Right atrium auricular region (tissue), 2 donors: ENCODE measurements at places on chromosomes 2 and 18. TPM values are rescaled to one million over a fixed set of nuclear protein-coding genes. Genes with fewer than 3 reads are reported as not detected.

DNA sequence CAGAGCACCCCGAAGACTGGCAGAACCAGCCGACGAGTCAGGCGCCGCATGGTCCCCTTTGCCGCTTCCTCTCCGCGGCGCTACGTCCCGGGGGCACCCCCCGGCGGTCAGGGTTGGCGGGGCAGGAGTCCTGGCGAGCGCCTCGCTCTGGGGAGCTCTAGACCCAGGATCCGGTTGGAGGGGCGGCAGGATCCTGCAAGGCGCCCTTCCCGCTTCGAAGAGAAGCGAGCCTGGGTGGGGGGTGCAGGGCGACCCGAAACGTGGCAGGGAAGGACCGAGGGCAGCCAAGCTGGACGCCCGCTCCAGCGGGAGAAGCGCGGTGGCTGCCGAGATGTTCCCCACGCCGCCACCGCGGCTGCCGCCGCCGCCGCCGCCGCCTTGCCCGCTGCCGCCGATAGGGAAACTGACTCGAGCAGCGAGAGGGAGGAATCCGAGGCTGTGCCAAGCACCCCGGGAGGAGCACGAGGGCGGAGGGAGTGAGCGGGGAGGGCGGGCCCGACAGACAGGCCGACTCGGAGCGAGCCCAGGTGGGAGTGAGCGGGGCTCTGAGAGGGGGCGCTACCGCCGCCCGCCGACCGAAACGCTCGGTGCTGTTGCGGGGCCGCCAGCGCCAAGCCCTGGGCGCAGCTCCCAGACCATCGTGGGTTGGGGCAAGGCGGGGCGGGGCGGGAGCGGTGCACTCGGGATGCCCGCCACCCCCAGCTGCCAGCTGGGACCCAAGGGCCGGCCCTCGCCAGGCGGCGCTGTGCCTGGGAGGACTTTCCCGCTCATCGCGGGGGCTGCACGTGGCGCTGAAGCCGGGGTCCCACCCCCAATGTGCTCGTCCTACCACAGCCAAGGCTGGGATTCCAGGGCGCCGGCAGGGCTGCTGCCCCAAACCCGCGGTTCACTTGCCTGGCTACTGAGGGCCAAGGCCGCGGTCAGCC is at the start of gene GALNT14:
GALNT14 (minus strand) TSS at position 404 of the 926 bp plus-strand sequence; CDS start at position 50, 354 bp downstream.
- peak; percentile 43 for DNase-seq

Gene IL36RN
- total RNA-seq, result not detected

Gene ACSL3
- total RNA-seq, result 35.7 TPM

GRCh38 chr2:102235491-102235890 is 48.7 kb downstream of the IL1RL2 start:
- no peak for DNase-seq

GRCh38 chr2:141582213-141582612 is 548.6 kb downstream of the LRP1B start:
- no peak for DNase-seq

- DNase-seq, result no peak
Measured at GRCh38 chr2:153109793-153110192, 368.8 kb downstream of the RPRM start.

GRCh38 chr2:10482460-10482859 is 34.3 kb upstream of the ODC1 start:
- no peak for DNase-seq

DNA sequence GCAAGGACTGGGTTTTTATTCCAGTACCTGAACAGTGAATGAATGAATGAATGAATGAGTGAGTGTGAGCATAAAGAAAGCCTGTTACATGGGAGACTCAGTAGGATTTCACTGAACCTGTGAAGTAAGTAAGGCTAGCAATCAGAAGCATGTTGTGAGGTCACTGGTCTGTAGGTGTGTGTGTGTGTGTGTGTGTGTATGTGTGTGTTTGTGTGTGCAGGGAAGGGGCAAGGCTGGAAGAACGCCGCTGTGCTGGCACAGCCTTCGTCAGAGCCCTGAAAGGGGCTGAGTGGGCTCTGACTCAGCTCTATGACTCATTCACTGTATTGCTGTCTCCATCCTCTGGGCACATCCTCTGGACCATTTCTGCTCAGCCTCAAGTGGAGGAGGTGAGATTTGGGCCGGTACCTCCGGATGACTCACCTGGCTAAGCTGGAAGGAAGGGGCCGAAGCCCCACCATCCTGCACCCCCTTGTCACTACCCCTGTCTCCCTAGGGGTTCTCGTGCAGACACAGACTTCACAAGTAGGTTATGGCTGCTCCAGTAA is 51.4 kb upstream of the MRPL33 start:
- no peak for DNase-seq

Gene EVX2
- not detected for total RNA-seq

Gene TRIM43B
- total RNA-seq, result not detected

DNA sequence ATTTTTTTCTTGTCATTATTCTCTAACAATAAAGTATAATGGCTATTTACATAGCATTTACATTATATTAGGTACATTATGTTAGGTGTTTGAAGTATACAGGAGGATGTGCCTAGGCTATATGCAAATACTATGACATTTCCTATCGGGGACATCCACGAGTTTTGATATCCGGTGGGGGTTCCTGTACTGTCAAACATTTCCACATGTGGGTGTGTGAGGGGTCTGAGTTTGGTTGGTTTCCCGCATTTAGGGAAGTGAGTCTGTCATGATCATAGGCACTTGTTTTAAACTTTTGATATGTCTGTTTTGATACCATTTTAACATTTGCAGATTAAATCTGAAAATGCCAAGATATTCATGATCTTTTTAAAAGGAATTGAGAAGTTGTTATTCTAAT is 76.0 kb downstream of the CEP192 start:
- no peak for DNase-seq

Gene DRC1
- not detected for total RNA-seq

DNA sequence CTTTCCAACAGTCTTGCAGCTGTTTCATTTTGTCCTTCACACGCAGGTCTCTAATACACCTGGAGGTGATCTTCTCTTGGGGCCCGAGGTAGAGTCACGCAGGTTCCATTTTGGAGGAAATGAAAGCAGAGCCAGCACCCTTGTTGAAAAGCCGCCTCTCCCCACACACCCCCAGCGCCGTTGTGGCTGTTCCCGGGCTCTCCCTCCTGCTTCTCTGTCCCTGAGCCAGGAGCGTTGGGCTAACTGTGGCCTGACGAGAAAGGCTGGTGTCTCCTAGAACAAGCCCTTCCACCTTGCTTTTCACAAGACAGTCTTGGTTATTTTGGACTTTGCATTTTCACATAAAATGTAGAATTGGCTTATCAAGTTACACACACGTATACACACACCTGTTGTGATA is 16.3 kb downstream of the SNED1 start:
- DNase-seq, result peak; percentile 23

GRCh38 chr18:9743200-9744016 is 35.3 kb downstream of the RAB31 start:
- no peak for DNase-seq

Gene EHBP1
- total RNA-seq, result 22.9 TPM
